Central memory CD4-positive, alpha-beta T cell (primary cell): ENCODE measurements at places on chromosomes 5 and 9.

DNA sequence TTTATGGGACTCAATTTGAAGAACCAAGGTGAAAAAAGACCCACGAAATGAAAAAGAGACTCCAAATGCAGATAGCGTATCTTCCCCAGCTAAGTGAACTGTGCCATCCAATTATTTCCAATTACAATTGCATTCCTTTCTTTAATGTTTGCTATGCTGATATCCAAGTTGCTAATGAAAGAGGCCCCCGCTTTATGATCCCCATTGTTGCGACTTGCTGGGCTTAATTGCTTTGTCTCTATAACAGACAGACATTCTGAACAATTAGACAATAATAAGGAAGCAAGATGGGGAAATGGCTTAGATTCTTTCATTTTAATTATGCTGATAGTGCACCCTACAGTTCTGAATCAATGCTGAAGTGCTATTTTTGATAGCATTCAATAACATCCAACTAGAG lies 354.3 kb downstream of the KIF4B start:
- DNase-seq, result no peak

DNA sequence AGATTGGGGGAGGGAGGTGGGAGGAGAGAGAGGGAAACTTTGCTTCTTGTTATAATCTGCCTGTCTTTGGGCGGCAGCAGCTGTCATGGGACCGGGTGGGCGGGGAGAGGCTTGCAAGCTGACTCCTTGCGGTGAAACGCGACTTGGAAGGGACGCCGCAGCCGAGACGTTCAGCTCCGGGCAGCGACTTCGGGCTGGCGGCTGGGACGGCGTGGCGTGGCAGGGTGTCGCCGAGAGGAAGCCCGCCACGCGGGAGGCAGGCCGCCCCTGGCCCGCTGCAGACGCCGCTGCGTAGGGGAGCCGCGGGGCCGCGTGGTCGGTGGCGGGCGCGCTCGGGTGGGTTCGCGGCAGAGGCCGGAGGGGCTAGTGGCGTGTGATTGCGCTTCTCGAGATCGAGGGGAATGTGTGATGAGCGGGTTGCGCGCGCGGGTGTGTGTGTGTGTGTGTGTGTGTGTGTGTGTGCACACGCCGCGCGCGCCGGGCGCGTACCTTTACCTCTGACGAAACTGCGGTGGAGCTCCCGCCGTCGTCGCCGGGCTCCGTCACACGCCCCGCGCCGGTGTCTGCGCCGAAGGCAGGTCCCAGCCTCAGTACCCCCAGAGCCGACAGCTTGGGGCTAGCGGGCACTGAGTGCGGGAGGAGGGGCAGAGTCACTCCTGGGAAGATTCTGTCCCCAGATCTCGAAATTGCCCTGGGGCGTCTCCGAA lies 1.7 kb downstream of the PPARGC1B start:
- peak; percentile 56 for DNase-seq

- DNase-seq, result peak; percentile 56
Observed at GRCh38 chr9:120877276-120878034, 467 bp upstream of the PHF19 start.

GRCh38 chr5:173714551-173715428 lies 98.3 kb upstream of the BOD1 start:
- no peak for DNase-seq

GRCh38 chr9:20805766-20806165 lies 121.7 kb downstream of the FOCAD start:
- no peak for DNase-seq

DNA sequence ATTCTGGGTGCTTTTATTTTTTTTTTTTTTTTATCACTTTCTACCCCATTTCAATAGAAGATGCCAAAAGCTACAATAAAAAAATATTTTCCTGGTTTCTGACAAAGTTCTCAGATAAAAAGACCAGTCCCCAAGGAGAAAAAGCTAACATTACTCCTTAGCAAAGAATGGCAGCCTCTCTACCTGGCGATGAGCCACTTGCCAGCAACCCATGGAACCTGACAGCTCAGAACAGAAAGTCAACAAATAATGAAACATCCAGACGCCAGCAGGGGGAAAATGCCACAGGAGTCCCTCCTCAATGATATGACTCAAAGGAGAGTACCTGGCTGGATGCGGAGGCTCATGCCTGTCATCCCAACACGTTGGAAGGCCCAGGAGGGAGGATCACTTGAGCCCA lies 123.2 kb downstream of the MYO10 start:
- no peak for DNase-seq
